ENCODE measurements at places on chromosomes 11 and 22.

DNA sequence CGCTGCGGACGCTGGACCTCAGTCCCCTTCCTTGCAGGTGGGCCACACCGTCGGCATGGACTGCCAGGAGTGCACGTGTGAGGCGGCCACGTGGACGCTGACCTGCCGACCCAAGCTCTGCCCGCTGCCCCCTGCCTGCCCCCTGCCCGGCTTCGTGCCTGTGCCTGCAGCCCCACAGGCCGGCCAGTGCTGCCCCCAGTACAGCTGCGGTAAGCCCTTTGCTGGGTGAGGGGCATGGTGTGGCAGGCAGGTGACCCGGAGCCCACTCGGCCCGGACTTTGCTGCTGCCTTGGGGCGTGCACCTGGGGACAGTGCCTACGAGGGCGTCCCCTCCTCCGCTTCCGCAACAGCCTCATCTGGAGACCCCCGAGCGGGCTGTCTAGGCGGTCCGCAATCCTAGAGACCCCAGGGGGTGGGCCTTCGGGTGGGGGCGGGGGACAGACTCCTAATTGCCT is 25.4 kb upstream of the MUC5B start:
- DNase-seq, result no peak

DNA sequence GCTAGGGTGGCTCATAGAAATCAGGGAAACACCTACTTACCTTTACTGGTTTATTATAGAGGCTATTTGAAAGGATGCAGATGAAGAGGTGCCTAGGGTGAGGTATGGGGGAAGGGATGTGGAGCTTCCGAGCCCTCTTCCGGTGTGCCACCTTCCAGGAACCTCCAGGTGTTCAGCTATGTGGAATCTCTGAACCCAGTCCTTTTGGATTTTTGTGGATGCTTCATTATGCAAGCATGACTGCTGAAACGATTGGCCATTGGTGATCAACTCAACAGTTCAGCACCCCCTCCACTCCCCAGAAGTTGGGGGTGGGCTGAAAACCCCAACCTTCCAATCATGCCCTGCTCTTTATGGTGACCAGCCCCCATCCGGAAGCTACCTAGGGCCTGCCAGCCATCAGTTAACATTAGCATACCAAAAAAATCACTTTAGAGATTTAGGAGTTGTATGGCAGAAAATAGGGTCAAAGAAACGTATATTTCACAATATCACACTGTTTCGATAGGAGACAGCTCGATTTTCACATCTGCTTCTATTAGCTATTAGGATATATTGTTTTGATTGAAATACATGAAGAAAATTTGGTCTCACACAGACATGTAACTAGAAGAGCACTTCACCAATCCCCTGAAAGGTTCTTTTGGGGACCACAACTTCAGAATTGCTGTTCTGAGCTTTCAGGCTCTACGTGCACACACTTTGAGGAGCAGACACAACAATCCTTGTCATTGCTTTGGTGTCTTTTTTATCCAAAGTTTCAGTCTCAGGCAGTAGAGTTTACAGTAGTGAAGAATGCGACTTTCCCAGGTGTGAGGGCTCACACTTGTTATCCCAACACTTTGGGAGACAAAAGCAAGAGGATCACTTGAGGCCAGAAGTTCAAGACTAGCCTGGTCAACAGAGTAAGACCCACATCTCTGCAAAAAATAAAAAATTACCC is 3.3 kb upstream of the POLR2G start:
- no peak for DNase-seq

DNA sequence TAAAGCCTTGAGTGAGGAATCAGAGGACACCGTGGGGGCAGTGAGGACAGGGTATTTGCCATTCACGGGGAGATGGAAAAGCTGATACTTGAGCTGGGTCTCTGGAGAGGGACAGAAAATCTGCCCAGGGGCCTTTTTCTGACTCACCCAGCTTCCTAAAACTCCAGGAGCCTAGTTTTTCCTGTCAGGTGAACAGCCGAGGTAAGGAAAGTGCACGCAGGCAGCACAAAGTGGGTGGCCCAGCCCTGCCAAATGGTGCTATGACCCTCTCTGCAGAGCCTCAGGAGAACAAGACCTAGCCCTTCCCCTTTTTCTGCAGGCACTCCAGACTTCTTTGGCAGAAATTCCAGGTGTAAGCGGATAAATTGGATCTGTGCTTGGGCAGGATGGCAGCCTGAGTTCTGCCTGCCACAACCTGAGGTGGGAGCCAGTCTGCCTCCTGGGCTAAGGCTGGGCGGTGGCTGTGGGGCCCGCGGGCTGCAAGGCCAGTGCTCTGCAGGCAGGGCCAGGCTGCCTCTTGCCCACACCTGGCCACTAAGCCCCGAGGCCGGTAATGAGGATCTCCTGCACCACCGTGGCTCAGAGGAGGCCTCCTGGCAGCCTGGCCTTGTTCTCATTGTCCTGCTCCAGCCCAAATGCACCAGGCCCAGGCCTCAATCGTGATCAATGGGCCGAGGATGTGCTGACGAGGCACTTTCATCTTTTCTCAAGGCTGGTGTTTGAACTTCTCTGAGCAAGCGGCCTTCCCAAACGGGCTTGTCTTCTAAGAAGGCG is 72.9 kb upstream of the LMO1 start:
- no peak for DNase-seq

GRCh38 chr22:24441406-24442351 is 14.3 kb downstream of the ADORA2A start:
- DNase-seq, result no peak

DNA sequence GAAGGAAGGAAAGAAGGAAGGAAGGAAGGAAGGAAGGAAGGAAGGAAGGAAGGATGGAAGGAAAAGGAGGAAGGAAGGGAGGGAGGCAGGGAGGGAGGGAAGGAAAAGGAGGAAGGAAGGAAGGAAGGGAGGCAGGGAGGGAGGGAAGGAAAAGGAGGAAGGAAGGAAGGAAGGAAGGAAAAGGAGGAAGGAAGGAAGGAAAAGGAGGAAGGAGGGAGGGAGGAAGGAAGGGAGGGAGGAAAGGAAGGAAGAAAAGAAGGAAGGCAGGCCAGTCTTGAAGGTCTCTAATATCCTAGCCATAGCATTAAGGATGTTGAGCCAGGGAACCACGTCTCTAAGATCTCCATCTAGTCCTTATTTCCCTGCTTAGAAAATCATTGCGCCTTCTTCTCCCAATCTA is 78.8 kb downstream of the TMPRSS5 start:
- no peak for DNase-seq

- DNase-seq, result no peak
Measured at GRCh38 chr11:111124724-111125123, 120.8 kb upstream of the POU2AF2 start.

DNA sequence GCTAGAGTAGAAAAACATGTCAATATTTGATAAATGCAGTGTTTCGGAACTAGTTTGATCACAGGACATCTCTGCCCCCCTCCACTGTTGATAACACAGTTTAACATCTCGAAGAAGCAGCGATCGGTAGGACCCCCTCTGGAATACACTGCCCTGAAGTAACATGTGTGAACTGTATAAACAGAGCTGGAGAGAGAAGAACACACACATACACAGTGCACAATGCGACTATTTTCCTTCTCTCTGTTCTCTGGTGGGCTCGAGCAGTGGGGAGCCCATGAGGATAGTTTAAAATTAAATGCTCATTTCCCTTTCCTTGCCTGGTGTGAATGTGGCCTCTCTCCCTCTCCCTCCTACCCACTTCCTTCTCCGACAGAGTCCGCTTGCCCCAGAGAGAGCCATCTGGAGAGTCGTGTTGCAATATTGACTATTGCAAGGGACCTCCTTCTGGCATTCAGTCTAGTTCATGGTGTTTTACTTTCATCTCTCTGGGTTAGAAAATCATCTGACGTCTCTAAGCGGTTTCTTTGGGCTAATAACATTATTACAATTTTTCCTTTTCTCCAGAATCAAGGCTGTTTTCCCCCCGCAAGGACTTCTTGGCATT is 51.6 kb upstream of the BARX2 start:
- DNase-seq, result no peak

DNA sequence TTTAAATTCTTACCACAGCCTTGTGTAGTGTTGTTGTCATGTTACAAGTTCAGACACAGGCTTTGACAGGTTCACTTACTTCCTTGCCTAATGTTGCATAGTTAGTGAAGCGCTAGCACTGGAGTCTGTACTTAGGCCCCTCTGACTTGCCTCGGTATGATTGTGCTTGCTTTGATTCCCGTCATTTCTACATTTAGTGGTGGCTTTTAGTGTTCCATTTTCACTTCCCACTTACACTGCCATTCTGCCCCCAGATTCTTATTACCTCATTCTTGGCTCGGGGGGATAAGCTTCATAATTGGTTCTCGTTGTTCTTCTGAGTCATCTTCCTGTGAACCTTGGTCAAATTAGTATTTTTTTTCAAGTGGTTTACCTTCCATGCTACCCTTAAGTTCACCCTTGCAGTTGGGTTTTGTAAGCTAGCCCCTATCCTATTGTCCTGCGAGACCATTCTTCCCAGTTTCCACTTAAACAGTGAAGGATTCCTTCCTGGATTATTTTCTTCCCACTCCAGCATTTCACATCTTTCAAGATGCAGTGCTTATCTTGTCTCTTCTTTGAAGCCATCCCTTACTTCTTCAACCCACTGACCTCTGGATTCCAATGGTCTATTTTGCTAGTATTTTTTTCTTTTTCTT is 68.7 kb downstream of the DDX10 start:
- DNase-seq, result peak; percentile 51

- DNase-seq, result no peak
Measured at GRCh38 chr11:67178421-67178820, 59.4 kb downstream of the KDM2A start.

GRCh38 chr11:94960488-94960887 is 12.9 kb downstream of the CWC15 start:
- DNase-seq, result no peak

- no peak for DNase-seq
Measured at GRCh38 chr11:106208760-106209159, 131.3 kb downstream of the AASDHPPT start.

DNA sequence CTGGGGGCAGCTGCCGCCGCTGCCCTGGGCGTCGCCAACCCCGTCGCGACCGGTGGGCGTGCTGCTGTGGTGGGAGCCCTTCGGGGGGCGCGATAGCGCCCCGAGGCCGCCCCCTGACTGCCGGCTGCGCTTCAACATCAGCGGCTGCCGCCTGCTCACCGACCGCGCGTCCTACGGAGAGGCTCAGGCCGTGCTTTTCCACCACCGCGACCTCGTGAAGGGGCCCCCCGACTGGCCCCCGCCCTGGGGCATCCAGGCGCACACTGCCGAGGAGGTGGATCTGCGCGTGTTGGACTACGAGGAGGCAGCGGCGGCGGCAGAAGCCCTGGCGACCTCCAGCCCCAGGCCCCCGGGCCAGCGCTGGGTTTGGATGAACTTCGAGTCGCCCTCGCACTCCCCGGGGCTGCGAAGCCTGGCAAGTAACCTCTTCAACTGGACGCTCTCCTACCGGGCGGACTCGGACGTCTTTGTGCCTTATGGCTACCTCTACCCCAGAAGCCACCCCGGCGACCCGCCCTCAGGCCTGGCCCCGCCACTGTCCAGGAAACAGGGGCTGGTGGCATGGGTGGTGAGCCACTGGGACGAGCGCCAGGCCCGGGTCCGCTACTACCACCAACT is 1.0 kb downstream of the FUT4 start:
- no peak for DNase-seq

GRCh38 chr11:69948256-69949141 is 129.3 kb upstream of the FGF3 start:
- DNase-seq, result no peak

- no peak for DNase-seq
Measured at GRCh38 chr11:76600124-76600655, 70.4 kb downstream of the LRRC32 start.
